Activated naive CD8-positive, alpha-beta T cell treated with anti-CD3 and anti-CD28 coated beads for 36 hours (primary cell): ENCODE measurements at places on chromosomes 13 and 19. TPM values are rescaled to one million over a fixed set of nuclear protein-coding genes. Genes with fewer than 3 reads are reported as not detected.

- no peak for DNase-seq
These were observed 472.0 kb downstream of the COG6 start for GRCh38 chr13:40127476-40127875.

- no peak for DNase-seq
These were observed 13.5 kb upstream of the OR7D2 start for GRCh38 chr19:9165261-9165660.

DNA sequence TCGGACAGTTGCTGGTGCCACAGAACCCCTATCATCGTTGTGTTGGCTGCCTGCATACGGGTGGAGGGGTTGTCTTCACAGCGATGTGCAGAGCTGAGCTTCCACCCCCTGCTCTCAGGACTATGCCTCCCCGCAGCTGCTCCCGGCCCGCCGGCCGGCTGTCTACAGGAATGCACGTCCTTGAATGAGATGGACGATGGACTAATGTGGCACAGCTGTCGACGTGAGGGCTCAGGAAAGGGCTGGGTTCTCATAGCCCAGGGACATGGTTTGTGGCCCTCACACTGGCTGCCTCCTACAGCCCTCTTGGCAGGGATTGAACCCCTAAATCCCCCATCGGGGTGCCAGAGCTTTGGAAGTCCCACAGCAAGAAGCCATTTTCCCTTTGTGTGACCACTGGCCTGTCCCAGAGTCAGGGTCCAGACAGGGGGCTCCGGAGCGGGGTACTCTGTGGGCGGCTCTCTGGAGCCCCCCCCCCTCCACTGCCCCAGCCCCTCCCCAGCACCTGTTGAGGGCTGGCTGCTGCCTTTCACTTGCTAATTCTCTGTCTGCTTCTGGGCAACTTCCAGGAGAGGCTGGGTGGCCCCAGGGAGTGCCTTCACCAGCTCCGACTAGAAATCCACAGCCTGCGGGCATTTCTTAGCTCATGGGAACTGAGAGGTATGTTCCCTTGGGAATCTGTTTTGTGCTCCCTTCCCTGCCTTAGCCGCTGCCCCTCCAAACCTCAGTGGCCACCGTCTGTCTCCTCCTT, 40.2 kb downstream of the TSSK6 start:
- DNase-seq = no peak

MATK gene
- 33.8 TPM for total RNA-seq

GRCh38 chr13:114315074-114315785, 927 bp downstream of the CHAMP1 start:
- peak; percentile 12 for DNase-seq

- DNase-seq = no peak
These were observed 8.1 kb upstream of the ERICH6B start for GRCh38 chr13:45623516-45624090.

BEST2 gene
- total RNA-seq = not detected
